ENCODE measurements at places on chromosomes 4 and X.

- no peak for DNase-seq
Observed at GRCh38 chr4:121784975-121785374, 16.1 kb upstream of the EXOSC9 start.

GRCh38 chr4:113781439-113782040 is 20.0 kb upstream of the CAMK2D start:
- DNase-seq: no peak

DNA sequence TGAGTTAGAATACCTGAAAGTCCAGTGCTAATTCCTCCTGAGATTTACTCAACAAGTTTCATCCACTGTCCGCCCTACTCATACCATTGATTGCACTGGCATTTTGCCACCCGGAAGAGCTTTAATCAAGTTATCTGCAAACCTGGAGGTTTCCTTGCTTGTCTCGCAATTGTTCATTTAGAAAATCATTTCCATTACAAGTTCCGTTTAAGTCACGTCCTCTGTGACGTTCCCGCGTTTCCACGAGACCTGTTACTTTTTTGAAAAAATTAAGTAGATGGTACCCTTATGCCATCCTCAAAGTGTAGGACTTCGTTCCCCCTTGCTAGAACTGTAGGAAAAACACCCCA is 761 bp upstream of the FRYL start:
- no peak for DNase-seq

GRCh38 chrX:1623691-1624090 is 8.8 kb downstream of the ASMT start:
- DNase-seq: no peak

- no peak for DNase-seq
Observed at GRCh38 chr4:72011906-72012305, 19.9 kb upstream of the NPFFR2 start.

- no peak for DNase-seq
Observed at GRCh38 chrX:20965270-20966044, 408.8 kb upstream of the CNKSR2 start.

DNA sequence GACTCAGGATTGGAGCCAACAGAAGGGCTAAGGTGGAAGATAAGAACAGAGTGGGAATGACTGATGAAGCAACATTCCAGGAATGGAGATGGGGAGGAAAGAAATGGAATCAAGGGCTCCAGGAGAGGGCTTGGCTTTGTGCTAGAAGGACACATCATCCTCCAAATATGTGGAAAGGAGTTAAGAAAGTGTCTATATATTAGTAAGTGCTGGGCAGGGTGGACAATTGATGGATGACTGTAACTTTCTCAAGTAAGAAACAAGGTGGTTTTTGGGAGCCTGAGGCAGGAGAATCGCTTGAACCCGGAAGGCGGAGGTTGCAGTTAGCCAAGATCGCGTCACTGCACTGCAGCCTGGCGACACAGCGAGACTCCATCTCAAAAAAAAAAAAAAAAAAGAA is 71.6 kb upstream of the NFKB1 start:
- no peak for DNase-seq

DNA sequence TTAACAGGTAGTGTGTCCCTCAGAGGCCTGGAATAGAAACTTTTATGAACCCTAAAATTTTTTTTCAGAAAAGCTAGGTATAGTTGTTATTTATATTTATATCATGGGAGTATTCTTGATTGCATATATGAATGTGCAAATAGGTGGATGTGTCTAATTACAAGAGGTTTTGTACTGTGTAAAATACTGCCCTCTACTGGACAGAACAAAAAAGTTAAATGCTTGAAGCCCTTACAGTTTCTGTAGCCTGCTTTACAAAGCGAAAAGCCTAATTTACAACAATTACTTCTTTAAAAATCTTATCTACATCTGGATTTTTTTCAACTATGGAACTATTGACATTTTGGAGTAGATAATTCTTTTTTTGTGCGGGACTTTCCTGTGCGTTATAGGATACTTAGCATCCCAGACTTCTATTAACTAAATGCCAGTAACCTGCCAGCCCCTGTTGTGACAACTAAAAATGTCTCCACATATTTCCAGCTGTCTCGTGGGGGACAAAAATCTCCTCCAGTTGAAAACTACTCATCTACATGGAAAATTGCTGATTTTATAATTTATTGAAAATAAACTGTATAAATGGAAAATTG is 35.1 kb downstream of the ENPEP start:
- DNase-seq: no peak

DNA sequence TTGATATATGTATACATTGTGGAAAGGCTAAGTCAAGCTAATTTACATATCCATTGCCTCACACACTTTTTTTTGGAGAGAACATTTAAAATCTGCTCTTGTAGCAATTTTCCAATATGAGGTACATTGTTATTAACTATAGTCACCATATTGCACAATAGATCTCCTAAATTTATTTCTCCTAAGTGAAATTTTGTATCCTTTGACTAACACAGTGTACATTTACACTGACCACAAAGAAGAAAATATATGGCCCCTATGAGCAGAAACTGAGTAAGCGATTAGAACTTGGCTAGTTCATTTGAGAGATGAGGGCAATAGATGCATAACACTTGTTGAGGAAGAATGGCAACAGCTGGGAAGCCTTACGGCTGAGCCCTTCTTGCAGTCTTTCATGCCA is 20.3 kb upstream of the GUCY1B1 start:
- no peak for DNase-seq

DNA sequence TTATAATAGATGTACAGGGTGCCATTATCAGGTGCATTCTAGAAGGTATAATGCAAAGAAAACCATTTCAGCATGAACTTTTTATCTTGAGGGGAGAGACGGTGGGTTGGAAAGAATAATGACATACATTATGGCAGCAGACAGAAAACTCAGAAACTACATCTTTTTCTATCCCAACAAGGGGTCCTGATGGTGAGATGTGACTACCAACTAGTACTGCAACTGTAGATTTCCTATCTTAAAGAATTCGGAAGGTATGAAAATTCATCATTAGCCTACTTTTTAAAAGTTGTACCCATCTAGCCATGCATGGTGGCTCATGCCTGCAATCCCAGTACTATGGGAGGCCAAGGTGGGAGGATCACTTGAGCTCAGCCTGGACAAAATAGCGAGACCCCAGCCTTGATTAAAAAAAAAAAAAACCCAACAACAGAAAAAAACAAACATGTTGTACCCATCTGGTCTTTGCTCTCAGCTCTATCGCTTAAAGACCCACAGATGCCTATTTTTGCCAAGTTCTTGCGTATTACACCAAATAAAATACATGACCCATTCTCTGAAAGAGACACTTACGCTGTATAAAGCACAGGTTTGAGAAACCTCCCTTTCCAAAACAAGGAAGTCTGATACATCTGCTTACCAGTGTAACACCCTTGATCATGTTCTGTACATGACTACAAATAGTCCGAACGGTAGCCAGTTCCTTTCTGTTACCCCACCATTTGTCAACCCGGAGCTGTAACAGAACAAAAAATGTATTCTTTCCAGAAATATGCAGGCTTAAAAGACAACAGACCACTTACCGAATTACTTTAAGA is 1.6 kb downstream of the RPL9 start:
- no peak for DNase-seq

- DNase-seq: no peak
Observed at GRCh38 chrX:151099001-151099400, 77.4 kb upstream of the GPR50 start.

DNA sequence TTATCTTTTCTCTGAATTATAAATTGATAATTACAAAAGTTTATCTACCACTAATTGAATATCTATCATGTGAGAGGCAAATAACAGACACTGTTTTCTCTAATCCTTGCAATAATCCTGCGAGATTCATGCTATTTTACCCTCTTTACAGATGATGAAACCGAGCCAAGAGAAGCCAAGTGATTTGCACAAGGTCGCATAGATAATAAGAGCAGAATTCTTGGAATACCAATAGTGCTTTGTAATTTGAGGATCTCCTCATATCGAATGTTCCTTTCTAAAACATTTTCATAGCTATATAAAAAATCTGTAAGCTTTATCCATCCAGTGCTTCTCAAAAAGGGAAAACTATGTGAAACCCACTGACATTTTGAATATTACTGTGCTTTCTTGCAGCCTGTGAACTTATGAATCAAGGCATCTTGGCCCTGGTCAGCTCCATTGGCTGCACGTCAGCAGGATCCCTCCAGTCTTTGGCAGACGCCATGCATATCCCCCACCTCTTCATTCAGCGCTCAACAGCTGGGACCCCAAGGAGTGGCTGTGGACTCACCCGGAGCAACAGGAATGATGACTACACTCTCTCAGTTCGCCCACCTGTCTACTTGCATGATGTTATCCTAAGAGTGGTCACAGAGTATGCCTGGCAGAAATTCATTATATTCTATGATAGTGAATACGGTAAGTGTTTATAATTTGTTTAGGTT is 743.8 kb upstream of the ATOH1 start:
- DNase-seq: no peak

DNA sequence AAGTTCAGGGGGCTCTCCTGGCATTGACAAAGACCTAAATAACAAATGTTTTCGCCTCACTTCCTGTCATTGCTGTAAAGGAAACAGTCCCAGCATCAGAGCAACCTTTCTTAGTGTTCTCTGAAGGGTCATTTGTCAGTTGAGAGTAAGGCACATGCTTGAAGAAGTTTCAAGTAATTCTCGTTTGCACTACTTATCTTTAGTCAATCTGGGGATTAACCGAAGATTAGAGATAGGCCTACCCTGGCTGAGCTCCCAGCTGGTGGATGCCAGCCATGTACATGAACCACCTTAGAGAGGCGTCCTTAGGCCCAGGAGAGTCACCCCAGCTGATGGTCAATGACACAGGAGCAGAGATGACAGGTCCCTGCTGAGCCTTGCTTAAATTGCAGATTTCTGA is 189.9 kb upstream of the PGRMC2 start:
- DNase-seq: no peak

DNA sequence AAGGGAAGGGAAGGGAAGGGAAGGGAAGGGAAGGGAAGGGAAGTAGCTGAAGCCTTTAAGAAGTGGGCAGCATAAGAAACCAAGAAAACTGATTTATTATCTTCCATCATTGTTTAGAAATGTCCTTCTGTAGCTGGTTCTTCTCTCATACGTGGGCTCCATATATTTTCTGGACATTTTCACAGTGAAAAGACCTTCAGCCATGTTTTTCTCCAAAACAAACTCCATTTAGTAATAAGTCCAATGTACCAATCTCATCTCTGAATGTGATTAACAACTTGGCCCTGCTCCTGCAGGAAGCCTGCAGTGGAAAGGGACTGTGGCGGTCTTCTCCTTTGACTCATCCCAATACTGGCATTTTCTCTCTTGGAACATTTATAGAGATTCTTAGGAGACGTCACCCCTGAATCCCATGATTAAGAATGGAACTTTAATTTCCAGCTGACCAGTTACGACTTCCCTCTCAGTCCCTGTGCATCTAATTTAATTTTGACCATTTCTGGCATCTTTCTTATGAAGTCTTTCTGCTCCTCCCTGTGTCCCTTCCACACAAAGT is 96.6 kb upstream of the GUCY1A1 start:
- no peak for DNase-seq

DNA sequence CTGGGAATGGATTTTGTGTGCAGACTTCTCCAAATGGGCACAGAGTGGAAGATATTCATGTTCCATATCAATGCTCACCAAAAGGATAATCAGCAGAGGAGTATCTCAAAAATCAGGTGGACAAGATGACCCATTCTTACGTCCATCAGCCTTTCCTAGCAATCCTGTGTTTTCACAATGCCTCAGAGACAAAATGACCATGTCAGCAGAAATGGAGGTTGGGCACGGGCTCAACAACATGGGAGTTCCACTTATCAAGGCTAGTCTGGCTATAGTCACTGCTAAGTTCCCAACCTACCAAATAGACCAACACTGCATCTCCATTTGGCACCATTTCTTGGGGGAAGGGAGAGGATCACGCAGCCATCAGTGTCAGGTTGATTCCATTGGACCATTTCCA is 179.0 kb downstream of the COX7B2 start:
- no peak for DNase-seq

GRCh38 chr4:188551156-188551555 is 411.9 kb downstream of the TRIML1 start:
- no peak for DNase-seq

DNA sequence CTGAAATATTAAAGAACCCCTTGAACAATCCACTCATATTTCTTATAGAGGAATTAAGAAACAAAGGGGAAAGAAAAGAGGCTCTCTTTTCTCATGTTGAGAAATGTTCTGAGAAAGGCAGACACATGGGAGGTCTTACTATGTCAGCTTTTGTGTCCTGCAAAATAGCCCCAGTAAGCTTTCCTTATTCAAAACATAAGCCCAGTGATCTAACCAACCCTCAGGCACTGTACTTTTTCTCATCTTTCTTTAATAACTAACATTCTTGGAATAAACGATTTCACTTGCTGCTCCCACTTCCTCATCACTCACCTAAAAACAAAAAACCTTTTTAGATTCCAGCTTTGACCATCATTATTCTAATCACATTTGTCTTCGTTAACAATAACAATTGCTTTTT is 115.9 kb downstream of the GLRA3 start:
- DNase-seq: no peak

- DNase-seq: no peak
Observed at GRCh38 chr4:139950568-139950967, 203.4 kb downstream of the MAML3 start.

- no peak for DNase-seq
Observed at GRCh38 chr4:163523791-163524365, 29.4 kb downstream of the TMA16 start.

DNA sequence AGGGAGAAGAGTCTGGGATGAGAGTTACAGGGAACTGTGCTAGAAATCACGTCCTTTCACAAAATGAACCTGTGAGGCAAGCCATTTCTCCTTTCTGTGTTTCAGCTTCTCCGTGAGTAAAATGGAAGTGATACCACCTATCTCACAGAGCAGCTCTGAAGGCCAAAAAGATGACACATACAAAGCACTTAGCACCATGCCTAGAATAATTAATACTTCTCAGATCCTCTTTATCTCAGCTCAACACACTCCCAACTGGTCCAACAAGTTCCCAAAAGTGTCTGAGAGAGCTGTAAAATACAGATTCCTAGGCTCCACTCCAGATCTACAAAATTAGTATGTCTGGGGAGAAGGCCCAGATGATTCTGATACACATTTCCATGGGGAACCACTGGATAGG is 38.3 kb downstream of the LHFPL1 start:
- no peak for DNase-seq

GRCh38 chr4:38684951-38685844 is 21.2 kb downstream of the KLF3 start:
- DNase-seq: no peak

DNA sequence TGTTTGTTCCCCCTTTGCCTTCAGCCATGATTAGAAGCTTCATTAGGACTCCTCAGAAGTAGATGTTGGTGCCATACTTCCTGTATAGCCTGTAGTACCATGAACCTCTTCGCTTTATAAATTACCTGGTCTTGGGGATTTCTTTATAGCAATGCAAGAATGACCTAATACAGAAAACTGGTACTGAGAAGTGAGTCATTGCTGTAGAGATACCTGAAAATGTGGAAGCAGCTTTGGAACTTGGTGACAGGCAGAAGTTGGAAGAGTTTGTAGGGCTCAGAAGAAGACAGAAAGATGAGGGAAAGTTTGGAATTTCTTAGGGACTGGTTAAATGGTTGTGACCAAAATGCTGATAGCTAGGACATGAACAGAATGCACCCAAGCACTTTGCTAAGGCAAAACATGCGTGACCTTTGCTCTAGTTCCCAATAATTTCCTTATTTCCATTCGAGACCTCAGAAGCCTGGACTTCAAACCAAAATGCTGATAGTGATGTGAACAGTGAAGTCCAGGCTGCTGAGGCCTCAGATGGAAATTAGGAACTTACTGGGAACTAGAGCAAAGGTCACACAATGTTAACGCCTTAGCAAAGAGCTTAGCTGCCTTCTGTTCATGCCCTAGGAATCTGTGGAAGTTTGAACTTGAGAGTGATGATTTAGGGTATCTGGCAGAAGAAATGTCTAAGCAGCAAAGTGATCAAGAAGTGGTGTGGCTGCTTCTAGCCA is 3.0 kb upstream of the USP46 start:
- DNase-seq: no peak

Measured in activated CD4-positive, CD25-positive, alpha-beta regulatory T cell (primary cell).